ENCODE measurements at places on chromosomes 7 and 10.
A peak's percentile ranks its signal among the peaks of the same experiment; 100 is the strongest.

GRCh38 chr7:138359870-138360559, 100.0 kb upstream of the TRIM24 start:
- no peak for DNase-seq

DNA sequence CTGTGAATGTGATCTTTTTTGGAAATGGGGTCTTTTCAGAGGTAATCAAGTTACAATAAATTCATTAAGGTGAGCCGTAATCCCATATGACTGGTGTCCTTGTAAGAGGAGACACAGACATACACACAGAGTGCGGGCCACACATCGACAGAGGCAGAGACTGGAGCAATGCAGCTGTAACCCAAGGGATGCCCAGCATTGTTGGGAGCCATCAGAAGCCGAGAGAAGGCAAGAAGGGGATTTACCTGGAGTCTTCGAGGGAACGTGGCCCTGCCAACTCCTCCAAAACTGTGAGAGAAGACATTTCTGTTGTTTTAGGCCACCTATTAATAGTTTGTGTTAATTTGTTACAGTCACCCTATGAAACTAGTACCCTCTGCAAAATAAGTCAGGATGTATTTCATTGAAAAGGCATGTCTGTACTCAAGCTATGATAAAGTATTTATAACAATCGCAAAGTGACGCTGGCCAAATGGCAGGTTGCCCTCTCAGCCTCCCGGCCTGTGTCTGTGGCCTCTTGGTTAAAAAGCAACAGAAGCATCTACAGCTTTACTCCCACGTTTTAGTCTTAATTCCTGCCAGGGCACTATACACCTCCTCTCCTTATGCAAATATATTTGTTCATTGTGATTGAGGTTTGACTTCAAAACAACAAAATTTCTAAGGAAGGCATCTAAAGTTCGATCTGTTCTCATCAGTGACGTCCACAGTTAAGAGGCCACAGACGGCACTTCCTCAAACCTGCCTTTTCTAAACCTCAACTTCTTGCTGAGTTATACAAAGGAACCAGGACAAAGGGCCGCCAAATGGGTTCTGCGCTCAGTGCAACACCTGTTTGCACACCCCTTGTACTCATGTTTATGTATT, 46.8 kb downstream of the HIPK2 start:
- DNase-seq: peak; percentile 44

GRCh38 chr10:59079386-59080226, 96.8 kb upstream of the PHYHIPL start:
- no peak for DNase-seq

GRCh38 chr10:24518981-24519597, 204.6 kb downstream of the ARHGAP21 start:
- no peak for DNase-seq

DNA sequence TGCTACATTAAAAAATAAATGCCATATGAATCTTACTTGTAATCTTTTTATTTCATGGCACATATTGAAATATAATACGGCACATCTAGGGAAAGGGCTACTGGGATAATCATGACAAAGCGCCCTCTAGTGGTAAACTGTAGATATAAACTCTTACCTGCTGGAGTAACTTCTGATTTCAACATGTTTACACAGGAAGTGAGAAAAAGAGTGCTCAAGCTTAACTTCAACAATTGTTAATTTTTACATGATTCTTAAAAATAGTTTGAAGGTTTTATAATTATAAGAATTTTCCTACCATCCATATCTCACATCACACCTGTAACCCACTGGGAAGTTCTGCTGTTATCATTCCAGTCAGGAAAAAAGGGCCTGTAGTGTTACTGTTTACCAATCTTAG, 2.0 kb upstream of the HEPACAM2 start:
- peak; percentile 68 for DNase-seq

GRCh38 chr10:15084502-15084922, 4.1 kb downstream of the ACBD7 start:
- no peak for DNase-seq

DNA sequence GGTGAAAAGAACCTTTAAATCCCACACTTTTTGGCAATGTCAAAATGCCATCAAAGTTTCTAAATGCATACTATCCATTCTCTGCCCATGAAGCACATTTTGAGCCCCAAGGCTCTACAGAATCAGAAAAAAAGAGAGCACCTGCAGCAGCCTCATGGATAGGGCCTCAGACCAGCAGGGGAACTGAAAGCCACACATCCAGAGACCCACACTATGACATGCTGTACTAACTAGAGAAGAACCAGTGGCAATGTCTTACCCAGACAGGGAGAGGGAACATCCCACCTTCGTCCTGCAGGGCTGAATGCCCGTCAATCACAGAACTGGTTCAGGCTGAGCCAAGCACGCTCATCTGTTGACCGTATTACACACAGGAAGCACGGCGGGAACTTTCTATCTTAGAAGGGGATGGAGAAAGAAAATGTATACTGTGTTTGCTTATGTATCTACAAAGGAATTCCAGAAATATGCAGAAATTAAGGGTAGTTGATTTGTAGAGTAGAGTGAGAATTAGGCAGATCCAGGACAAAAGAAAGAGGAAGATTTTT, 237.2 kb downstream of the GLI3 start:
- DNase-seq: no peak

DNA sequence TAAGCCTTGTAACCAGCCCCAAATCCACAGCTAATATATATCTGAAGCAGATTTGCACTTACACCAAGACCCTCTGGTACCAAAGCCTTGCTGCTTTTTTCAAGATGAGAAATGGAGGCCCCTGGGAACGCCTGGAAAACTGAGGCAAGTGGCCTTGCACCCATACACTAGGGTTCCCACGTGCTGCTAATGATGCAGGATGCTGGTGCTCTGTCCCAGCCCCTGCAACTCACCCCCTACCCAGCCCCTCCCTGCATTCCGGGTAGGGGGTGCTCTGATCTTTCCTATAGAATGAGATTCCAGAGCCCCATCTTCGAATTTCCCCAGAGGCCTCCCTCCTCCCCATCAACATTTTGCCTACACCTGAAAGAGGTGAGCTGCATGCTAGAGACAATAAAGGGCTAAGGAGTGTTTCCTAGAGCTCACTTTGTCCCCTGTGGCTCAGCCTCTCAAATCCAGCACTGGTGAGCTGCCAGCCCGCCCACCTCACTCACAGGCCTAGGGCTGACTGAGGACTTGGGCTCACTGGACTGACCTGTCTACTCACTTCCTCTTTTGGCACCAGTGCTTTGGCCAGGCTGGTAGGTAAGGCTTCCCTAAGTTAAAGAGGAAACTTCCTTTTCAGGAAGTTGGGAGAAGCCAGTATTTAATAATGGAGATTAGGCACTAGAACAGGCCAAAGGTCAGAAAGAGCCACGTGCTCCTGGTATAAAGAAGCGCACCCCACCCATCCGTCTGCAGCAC, 9.8 kb downstream of the RBP4 start:
- no peak for DNase-seq

DNA sequence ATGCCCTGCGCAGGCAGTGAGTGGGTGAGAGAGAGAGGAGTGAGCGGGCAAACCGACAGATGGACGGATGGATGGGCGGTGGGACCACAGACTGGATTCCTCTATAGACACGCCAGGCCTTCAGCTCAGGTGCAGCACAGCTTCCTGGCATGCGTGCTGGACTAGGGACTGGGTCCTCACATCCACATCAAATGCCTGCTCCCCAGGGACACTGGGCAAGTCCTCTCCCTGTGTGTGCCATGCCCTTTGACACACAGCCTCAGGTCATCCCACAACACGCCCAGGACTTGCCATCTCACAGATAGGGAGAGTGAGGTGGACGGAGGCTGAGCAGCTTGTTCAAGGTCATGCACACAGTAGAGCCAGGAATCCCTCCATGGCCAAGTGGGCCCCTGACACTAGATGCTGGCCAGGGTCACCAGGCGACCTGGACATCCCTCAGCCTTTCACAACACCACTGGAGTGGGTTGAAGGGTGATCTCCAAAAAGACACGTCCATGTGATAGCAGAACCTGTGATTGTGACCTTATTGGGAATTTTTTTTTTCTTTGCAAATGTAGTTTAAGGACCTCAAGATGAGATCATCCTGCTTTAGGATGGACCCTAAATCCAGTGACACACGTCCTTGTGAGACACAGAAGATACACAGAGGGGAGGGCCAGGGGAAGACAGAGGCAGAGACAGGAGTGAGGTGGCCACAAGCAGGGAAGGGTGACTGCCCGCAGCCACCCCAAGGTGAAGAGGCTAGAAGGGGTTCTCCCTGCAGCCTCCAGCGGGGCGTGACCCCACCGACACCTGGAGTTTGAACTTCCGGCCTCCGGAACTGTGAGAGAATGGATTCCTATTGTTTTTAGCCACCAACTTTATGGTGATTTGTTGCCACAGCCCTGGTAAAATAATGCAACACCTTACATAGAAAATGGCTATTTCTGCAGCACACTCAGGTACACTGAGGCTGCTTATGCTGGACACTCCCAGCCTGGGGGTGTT, 155.0 kb upstream of the CHST15 start:
- DNase-seq: no peak

DNA sequence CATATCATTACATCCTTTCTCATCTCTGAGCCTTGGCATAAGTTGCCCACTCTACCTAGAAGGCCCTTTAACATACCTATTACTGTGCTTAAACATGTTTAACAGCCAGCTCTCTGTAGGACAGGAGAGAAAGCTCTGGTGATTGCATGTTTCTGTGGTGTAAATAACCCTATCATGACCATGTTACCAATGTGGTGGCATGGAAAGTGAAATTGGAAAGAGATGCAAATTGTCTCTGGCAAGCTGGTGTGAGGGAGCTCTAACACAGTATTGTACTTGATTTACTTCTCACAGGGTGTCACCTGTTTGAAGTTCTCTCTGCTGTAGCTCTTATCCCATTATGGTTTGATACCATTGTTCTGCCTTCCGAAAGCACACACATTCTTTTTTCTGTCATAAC, 231.8 kb upstream of the DKK1 start:
- no peak for DNase-seq

DNA sequence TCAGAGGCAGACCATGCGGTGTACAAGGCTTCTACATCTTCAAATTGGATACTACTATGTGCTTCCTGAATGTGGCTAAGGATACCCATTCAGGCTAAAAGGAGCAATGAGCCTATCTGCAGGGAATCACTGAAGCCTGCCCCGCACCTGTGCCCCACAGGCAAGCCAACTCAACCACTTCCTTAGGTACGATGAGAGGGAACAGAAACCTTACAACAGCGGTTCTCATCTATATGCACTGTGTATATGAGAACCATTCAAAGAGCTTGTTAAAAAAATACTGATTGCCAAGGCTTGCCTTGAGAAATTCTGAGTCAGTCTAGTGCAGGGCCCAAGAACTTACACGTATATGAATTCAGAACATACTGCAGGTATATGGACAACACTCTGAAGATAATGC, 679.6 kb downstream of the PARD3 start:
- no peak for DNase-seq

GRCh38 chr10:124092250-124092859, 1.0 kb downstream of the CHST15 start:
- peak; percentile 86 for DNase-seq

DNA sequence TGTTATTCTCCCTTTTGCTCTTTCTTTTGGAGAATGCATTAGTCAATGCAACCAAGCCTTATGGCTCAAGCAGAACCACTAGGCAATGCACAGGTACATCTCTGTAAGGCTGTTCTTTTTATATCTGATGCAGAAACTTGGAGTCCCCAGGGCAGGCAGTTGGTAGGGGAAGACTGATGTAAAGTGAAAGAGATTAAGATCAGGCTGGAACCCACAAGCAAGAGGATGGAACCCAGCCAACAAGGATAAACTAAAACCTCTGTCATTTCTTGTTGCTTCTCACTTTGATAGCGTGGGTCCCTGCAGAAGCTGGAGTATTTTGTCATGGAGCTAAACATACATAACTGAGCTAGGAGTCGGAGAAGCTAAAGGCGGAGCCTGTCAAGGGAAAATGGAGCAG, 142.9 kb downstream of the GPAM start:
- DNase-seq: no peak

- DNase-seq: no peak
Measured at GRCh38 chr7:72063330-72063729, 348.8 kb downstream of the CALN1 start.

DNA sequence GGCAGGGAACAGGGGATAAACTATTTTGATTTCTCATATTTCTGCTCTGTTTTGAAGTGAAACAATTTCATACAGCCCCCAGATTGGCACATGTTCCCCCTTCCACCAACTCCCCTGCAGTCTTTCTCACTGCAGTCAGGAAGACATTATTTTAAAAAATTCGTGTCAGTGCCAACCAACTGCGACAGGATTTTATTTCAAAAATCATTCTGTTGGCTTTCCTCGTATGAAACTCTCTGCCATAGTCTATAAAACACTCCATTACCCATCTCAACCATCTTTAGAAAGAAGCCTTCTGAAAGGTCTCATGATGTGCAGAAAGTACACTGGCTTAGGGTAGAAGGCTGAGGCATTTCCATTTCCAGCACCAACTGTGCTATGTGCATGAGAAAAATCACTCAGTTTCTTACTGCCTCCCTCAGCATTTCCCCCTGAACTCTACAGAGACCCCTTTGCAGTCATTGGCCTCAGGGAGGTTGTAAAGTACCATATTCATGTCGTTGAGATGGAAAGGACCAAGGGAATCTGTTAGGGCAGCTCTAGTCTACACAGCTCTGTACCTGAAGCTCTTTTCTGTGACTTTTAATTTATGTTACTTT, 46.9 kb downstream of the STEAP1B start:
- DNase-seq: no peak

DNA sequence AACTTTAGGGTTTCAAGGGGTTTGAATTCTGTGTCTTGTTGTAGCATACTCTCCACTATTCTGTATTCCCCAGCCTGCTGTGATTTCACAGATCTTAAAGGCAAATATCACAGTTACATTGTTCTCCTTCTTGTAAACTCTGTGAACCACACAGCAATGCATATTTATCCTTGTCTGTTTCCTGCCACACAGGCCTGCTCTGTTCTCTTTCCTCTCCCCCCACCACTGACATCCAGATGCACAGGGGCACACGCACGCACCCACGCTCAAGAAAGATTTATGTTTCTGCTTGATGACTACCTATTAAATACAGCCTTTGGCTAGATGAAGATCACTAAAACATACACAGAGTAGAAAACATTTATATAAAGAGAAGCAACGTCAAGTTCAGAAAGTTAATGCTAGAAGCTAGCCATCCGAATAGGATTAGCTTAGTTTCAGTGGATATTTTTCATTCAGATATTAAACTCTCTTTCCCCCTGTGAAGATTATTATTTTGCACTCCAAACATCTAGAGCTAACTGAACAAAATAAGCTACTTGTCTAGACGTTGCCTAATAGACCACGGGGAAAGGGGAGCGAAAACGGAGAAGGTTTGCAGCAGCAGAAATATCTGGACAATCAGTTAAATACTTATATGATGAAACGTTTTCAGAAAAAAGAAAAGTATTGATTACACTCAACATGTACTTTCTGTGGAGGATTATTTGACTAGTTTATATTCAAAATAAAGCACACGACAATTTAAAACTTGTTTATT, 193.1 kb upstream of the SEMA3C start:
- DNase-seq: no peak

DNA sequence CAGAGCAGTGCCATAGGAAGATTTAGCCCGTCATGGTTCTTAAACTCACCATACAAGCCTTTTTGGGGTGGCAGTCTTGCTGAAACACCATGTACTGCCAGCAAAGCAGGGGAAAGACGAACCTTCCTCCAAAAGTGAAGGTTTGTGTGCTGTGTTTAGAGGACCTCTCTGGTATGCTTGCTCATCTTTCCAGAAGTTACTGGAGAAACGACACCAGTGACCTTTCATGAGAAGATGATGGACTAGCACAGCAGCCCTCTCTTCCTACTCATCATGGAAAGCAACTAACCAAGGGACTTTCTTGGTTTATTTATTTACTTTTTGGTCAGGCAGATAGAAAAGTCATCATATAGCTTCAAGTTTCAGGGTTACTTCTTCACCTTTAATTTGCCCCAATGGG, 247.4 kb downstream of the PTEN start:
- no peak for DNase-seq

- no peak for DNase-seq
Measured at GRCh38 chr10:3119796-3120459, 52.6 kb downstream of the PFKP start.
